Right lobe of liver (tissue), 6 donors: ENCODE measurements at places on chromosomes 5 and 9. TPM values are rescaled to one million over a fixed set of nuclear protein-coding genes. Genes with fewer than 3 reads are reported as not detected.

- no peaks in the 10 kb centered on the region for H3K4me1 ChIP-seq
- H3K27me3 ChIP-seq: no peaks in the 10 kb centered on the region
- H3K36me3 ChIP-seq: no peaks in the 10 kb centered on the region
- DNase-seq: no peak
- H3K27ac ChIP-seq: no peak overlapping the region
These were observed 281.7 kb upstream of the CD180 start for GRCh38 chr5:67478337-67478736.

DNA sequence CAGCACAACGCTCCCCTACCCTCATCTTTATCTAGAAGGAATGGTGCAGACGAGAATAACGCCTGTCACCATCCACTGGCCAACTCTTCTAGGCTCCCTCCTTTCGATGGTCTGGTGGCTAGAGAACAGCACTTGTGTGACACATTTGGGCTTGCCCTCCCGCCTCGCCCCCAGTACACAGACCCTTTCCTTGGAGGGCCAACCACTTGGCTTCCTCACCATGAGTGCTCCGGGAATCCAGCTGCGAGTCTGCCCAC, 1.4 kb downstream of the GNAQ start:
- H3K27me3 ChIP-seq: no peaks in the 10 kb centered on the region
- H3K36me3 ChIP-seq: no peaks in the 10 kb centered on the region
- H3K4me1 ChIP-seq: no peaks in the 10 kb centered on the region
- DNase-seq: no peak
- peak overlapping the region; percentile 64 for H3K4me3 ChIP-seq

GRCh38 chr5:122076050-122076461, 2.0 kb downstream of the LOX start:
- H3K4me3 ChIP-seq: no peak overlapping the region
- H3K27ac ChIP-seq: no peak overlapping the region
- H3K36me3 ChIP-seq: no peaks in the 10 kb centered on the region
- H3K4me1 ChIP-seq: no peaks in the 10 kb centered on the region

GRCh38 chr5:1033178-1033577, 24.6 kb downstream of the NKD2 start:
- no peak overlapping the region for H3K27ac ChIP-seq
- DNase-seq: no peak
- H3K4me1 ChIP-seq: no peaks in the 10 kb centered on the region
- no peaks in the 10 kb centered on the region for H3K36me3 ChIP-seq

GRCh38 chr5:172789687-172790495, 18.9 kb upstream of the DUSP1 start:
- peaks cover 53% of the 10 kb centered on the region for H3K4me1 ChIP-seq
- H3K4me3 ChIP-seq: no peak overlapping the region
- DNase-seq: peak; percentile 72

DNA sequence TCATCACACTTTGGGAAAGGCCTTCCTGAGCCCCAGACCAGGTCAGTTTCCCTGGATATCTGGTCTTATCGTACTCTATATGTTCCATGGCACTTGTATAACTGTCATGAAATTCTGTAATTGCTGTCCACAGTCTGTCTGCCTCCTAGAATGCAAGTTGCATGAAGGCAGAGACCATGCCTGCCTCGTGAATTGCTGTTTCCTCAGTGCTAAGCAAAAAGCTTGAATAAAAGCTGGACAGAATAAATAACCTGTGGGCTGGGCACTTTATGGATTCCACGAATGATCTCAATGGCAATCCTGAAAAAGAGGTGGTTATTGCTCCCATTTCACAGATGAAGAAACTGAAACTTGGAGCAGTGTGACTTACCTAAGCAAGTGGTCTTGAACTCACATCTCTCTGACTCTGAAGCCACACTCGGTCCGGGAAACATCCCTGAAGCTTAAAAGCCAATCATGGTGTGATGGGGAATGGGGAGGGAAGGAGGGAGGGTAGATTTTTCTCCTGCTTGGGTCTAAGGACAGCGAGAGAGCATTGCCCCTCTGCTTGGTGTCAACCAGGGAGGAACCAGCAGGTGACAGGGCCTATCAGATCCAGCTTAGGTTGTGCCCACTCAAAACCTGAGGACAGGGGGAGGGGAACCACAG, 13.2 kb upstream of the LHX2 start:
- no peaks in the 10 kb centered on the region for H3K27me3 ChIP-seq
- no peak for DNase-seq
- H3K36me3 ChIP-seq: no peaks in the 10 kb centered on the region
- no peak overlapping the region for H3K4me3 ChIP-seq

- H3K27me3 ChIP-seq: no peaks in the 10 kb centered on the region
- no peak for DNase-seq
- H3K4me1 ChIP-seq: no peaks in the 10 kb centered on the region
These were observed 389.2 kb upstream of the NUDT12 start for GRCh38 chr5:103951776-103952175.

- H3K4me1 ChIP-seq: no peaks in the 10 kb centered on the region
- H3K4me3 ChIP-seq: no peak overlapping the region
These were observed 44.1 kb downstream of the GAS1 start for GRCh38 chr9:86902991-86903733.

DNA sequence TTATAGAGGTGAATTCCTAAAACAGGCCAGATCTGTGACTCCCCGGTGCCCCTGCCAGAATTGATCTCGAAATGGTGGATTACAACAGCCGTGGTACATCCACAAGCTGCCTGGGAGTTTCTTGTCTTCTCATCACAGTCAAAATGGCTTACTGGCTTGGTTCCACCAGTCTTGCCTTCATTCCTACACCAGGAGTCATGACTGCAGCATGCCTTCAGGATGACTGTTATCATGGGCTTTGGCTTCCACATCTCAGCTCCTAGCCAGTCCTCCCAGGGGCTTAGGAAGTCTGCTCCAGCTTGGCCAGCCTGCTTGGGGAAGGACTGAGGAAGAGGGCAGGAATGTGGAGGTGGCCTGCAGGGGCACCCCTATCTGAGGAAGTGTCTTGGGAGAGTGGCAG, 132.9 kb upstream of the NR3C1 start:
- no peaks in the 10 kb centered on the region for H3K36me3 ChIP-seq
- no peak overlapping the region for H3K4me3 ChIP-seq
- no peaks in the 10 kb centered on the region for H3K4me1 ChIP-seq

GRCh38 chr5:81971712-81972491, at the start of gene ATG10:
Gene ATG10 (plus strand): TSS chr5:81972023. CDS start chr5:81987571, 15,548 bp downstream.
- no peaks in the 10 kb centered on the region for H3K36me3 ChIP-seq
- peak within 1 kb of the TSS; percentile 99 for H3K27ac ChIP-seq
- H3K4me1 ChIP-seq: no peaks in the 10 kb centered on the region
- DNase-seq: peak; percentile 96
- H3K4me3 ChIP-seq: peak within 1 kb of the TSS; percentile 65

- no peaks in the 10 kb centered on the region for H3K27me3 ChIP-seq
- DNase-seq: no peak
- no peak overlapping the region for H3K27ac ChIP-seq
- H3K4me3 ChIP-seq: no peak overlapping the region
These were observed 5.9 kb downstream of the SLC4A9 start for GRCh38 chr5:140365941-140366340.

DNA sequence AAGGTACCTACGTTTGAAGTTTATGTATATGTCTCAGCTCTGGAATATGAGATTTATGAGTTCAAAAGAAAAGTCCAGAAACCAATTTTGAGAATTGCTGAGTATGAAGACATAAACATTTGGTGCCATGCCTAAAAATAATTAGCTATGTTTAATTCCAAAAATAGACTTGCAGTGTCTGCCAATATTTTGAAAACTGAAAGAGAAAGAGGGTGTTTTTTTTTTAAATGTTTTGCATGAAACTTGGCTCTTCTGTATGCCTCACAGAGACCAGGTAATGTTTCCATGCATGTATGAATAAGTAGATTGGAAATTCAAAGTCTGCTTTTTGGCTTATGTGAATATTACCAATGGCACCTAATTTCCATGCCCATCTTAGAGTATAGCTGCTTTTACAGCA, 634.4 kb upstream of the C9orf72 start:
- H3K27ac ChIP-seq: no peak overlapping the region
- no peaks in the 10 kb centered on the region for H3K27me3 ChIP-seq
- no peaks in the 10 kb centered on the region for H3K4me1 ChIP-seq
- no peaks in the 10 kb centered on the region for H3K36me3 ChIP-seq
- no peak overlapping the region for H3K4me3 ChIP-seq

GRCh38 chr5:79954620-79955019, 36.4 kb downstream of the MTX3 start:
- H3K27me3 ChIP-seq: no peaks in the 10 kb centered on the region
- H3K27ac ChIP-seq: no peak overlapping the region
- no peak for DNase-seq
- H3K4me3 ChIP-seq: no peak overlapping the region
- no peaks in the 10 kb centered on the region for H3K4me1 ChIP-seq
- H3K36me3 ChIP-seq: no peaks in the 10 kb centered on the region

GRCh38 chr5:10125116-10125515, 124.6 kb downstream of the ATPSCKMT start:
- no peak for DNase-seq
- no peaks in the 10 kb centered on the region for H3K4me1 ChIP-seq
- H3K27ac ChIP-seq: no peak overlapping the region
- no peaks in the 10 kb centered on the region for H3K27me3 ChIP-seq

GRCh38 chr5:42828671-42829070, 17.0 kb upstream of the SELENOP start:
- H3K4me1 ChIP-seq: no peaks in the 10 kb centered on the region
- no peak overlapping the region for H3K4me3 ChIP-seq
- DNase-seq: no peak
- H3K27me3 ChIP-seq: no peaks in the 10 kb centered on the region

GRCh38 chr9:74795081-74795480, 92.6 kb downstream of the TRPM6 start:
- H3K27ac ChIP-seq: no peak overlapping the region
- DNase-seq: no peak
- no peaks in the 10 kb centered on the region for H3K27me3 ChIP-seq
- no peaks in the 10 kb centered on the region for H3K36me3 ChIP-seq
- no peaks in the 10 kb centered on the region for H3K4me1 ChIP-seq

GRCh38 chr9:97508852-97509251, 7.4 kb downstream of the TMOD1 start:
- DNase-seq: no peak
- H3K27ac ChIP-seq: no peak overlapping the region
- no peaks in the 10 kb centered on the region for H3K27me3 ChIP-seq
- no peaks in the 10 kb centered on the region for H3K36me3 ChIP-seq

DNA sequence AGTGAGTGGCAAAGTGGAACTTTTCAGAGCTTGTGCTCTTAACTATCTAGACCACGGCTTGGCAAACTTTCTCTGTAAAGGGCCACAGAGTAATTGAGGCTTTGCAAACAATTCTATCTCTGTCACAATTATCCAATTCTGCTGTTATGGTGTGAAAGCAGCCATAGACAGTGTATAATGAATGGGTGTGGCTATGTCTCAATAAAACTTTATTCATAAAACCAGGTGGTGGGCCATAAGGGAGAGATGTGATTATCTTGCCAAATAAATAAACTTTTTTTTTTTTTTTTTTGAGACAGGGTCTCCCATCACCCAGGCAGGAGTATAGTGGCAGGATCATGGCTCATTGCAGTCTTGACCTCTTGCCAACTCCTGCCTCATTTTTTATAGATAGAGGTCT, 78.7 kb upstream of the GNA14 start:
- H3K27ac ChIP-seq: no peak overlapping the region
- DNase-seq: no peak
- no peak overlapping the region for H3K4me3 ChIP-seq
- no peaks in the 10 kb centered on the region for H3K36me3 ChIP-seq

DNA sequence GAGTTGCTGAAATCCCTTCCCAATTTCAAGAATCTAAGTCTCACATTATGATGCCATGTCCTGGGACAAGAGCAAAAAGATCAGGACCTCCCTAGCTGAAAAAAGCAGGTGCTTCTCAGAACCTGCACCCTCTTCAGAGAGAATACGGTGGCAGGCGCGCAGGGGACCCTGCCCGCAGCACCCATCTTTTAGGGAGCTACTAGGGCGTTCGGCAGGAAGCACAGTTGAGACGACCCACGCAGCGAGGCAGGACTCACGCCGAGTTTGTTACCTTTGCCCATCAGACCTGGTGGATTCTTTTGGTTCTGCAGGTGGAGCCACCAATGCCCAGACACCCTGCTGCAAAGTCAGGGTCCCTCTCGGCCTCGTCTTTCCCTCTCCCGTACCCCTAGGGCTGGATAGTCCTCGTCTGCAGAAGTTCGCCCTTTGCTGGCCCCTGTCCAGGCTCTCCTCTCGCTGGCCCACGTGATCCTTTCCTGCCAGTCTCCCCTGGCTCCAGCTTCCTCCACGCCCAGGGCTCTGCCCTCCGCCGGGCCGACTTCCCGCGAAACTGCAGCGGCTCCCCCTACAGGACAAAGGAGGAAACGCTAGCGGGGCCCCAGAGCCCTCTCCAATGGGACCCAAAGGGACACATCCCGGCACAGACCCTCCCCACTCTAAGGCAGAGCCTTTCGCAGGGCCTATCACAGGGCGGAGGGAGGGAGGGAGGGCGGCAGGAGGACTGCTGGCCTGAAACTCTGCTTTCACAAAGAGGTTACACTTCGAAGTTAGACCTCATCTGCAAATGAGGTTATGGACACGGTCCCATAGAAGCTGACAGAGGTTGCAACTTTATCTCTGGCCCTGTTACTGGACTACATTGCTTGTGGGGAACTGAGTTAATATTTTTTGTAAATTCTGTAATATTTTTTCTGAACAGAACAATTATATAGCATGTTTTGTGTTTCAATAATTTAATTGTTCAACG, 28.8 kb downstream of the TMEM174 start:
- peak overlapping the region; percentile 14 for H3K4me3 ChIP-seq
- no peak overlapping the region for H3K27ac ChIP-seq
- no peaks in the 10 kb centered on the region for H3K27me3 ChIP-seq
- H3K4me1 ChIP-seq: peaks cover 7% of the 10 kb centered on the region
- DNase-seq: peak; percentile 83

DNA sequence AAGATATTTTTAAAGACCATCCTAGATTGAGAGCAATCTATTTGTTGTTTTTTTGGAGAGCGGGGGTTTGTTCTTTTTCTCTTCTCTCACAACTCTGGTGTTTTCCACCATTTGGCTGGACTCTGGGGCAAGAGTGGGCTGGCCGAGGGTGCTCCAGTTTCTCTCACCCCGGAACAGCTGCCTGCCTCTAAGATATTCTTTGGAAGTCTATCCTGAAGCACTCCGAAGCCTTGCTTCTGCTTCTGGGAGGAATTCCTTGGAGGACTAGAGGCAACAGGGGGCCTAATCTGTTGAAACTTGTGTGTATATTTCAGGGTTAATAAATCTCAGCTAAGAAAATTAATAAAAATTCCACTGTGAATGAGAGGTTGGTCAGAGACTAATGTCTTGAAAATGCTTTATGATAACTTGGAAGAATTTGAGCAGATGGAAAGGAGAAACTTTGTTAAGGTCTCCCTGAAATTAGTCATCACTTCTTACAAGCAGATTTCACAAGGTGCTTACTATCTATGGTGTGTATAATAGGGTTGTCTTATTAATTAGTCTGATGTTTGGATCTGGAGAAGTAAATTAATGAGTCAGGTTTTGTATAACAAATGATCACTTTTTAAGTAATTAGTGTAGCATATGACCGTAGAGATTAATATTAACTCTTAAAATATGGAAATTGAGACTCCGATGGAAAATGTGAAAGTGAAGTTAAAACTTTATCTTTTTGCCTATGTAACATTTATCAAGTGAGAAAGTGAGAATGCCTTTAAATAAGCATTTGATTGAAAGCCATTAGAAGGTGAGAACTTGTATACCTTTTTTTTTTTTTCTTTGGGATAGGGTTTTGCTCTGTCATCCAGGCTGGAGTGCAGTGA, 4.0 kb downstream of the MAN2A1 start:
- H3K4me1 ChIP-seq: peaks cover 48% of the 10 kb centered on the region
- no peaks in the 10 kb centered on the region for H3K27me3 ChIP-seq

Gene CPLANE1
- total RNA-seq: 5.3 TPM

Gene PCDHGA6
- 0.56 TPM for total RNA-seq

Gene TLX3
- total RNA-seq: not detected

Gene ADRA1B
- 7.8 TPM for total RNA-seq

Gene ANKRD34B
- total RNA-seq: not detected

Gene CKMT2
- 0.61 TPM for total RNA-seq

Gene CCDC183
- total RNA-seq: 0.43 TPM

Gene ZNF366
- total RNA-seq: 1.8 TPM

Gene TAF9
- 26.0 TPM for total RNA-seq

Gene UNC13B
- 23.0 TPM for total RNA-seq

Gene CD72
- 2.6 TPM for total RNA-seq

Gene OR1J1
- not detected for total RNA-seq
